ENCODE measurements at places on chromosomes 1 and 21.

DNA sequence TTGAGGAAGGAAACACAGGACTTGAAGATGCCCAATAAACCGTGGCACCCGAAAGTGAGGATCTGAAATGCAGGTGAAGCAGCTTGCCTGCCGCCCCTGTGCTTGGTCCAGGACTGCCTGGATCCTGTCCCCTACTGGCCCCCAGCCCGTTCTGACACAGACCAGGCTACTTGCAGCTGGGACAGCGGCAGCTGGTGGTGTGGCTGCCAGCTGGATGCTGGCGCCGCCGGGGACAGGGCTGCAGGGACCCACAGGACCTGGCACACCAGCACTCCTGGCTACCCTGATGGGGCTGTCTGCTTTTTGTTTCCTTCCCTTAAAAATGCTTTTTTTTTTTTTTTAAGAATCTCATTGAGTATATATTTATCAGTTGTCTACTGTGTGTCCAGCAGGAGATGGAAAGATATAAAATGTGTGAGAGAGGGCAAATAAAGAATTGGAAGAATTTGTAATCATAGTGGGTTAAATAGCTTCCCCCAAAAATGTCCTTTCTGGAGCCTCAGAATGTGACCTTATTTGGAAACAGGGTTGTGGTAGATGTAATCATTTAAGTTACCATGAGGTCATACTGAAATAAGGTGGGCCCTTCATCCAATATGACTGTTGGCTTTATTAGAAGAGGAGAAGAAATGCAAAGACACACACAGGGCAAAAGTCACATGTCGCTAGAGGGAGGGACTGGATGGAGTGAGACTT, 165.6 kb downstream of the DSCAM start:
- DNase-seq = no peak

- no peak for DNase-seq
Observed at GRCh38 chr1:53373246-53373645, 45.4 kb upstream of the LRP8 start.

GRCh38 chr1:85806236-85806965, 98.2 kb upstream of the ZNHIT6 start:
- DNase-seq = no peak

DNA sequence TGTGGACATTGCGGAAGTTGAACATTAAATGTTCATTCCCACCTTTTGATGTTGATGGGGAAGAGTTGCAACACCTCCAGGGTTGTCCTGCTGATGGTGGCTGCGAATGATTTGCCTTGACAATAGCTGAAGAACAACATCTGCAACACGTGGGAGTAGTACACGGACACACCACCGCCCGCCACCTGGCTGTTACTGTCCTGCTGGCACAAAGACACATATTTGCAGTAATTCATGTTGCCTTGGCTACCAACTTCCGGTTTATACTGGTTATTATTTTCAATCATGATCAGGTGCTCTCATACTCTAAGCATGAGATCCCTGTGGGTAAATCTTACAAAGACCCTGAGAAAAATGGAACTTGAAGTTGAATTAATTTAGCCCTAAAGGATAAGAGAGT, 55.2 kb downstream of the UBR4 start:
- DNase-seq = no peak

GRCh38 chr1:160308451-160309184, 23.7 kb upstream of the PEX19 start:
- no peak for DNase-seq

DNA sequence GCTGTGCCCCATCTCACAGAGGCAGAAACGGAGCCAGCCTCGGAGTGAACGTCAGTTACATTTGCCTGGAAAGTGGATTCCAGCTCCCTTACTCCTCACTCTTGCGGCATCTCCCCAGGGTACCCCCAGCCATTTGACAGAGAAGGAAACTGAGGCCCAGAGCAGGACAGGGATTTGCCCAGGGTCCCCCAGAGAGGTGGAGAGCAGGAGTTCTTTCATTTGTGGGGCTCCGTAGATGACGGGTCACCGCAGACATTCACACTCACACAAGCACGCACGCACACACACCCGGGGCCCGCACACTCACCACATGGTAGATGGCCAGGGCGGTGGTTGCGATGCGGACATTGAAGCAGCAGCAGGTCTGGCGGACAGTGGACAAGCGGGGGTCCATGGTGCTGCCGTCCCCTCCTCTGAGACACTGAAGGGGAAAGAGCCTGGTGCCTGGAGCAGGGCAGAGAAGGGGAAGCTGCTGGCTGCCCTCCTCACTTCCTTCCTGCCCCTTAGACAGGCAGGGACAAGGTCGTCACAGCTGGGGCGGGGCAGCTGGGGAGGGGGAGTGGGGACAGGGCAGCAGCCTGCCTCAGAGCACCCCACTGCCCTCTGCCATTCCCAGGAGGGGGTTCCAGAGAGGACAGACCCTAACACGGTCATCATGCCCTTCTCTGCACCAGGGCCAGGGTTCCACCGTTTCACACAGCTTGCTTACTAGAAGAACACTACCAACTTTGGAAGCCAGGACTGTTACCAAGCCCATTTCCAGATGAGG, at the start of gene LAPTM5:
Gene LAPTM5 (minus strand): TSS at position 423 of the 769 bp plus-strand sequence. CDS start 29 bp downstream, at position 394.
- DNase-seq = peak; percentile 73

DNA sequence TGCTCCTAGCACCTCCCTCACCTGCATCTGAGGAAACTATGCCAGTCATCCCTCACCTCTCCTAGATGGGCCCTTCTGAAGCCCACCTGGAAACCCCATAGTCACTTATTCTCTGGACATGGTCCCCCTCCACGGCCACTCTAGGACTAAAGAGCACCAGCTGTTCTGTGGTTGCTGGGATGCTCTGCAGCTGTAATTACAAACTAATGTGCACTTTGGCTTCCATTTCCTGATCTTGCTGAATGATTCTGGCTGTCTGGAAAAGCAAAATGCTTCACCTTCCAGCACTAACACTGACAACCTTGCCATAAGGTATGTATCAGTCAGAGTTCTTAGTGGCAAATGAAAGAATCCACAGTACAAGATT, 48.7 kb upstream of the PSEN2 start:
- no peak for DNase-seq
